ENCODE measurements at places on chromosomes 2 and 18.

GRCh38 chr2:233124421-233125080 is 64.4 kb downstream of the INPP5D start:
- DNase-seq, result no peak

DNA sequence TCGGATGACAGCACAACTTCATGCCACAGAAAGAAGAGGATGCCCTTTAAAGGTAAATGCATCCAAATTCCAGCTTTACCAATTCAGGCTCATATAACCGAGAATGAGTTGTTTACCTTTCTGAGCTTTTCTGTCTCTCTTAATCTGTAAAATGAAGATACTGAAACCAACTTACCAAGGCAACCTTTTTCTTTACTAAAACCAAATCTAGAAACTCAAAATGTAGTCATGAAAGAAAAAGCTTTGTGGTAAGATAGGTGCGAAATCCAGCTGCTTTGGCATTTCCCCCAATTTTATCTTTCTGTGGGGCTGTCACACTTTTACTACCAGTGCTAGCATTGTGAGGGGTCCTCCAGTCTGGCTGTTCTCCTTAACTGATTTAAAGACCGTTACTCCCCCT is 240.4 kb downstream of the IKZF2 start:
- no peak for DNase-seq

DNA sequence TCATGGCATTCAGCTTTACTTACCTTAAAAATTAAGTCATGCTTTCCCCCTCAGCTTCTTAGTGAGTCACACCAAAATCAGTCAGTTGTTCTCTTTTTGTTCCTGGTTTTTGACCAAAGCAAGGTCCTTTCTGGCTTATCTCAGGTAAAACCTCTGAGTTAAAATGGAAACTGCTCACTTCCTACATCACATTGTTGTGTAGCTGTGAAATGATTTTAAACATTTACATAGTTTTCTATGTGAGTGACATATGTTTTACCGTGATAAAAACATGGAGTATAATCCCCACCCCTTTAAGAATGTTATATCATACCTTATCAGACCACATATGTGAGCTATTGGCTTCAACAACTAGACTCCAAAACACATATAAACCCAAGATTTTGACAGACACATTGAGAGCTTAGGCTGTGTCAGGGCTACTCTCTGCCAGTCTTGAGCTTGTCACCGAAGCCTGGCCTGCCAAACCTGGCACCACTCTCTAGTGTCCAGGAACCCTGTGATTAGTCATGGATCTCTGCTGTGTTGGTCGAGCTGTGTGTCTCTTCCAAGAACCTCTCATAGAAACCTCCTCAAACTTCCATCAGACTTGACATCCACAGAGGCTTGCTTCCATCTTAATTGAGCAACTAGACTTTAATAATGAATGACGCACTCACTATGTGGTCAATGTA is 294.5 kb upstream of the FBXO11 start:
- no peak for DNase-seq

GRCh38 chr2:25098056-25098455 is 56.2 kb downstream of the EFR3B start:
- DNase-seq, result no peak

DNA sequence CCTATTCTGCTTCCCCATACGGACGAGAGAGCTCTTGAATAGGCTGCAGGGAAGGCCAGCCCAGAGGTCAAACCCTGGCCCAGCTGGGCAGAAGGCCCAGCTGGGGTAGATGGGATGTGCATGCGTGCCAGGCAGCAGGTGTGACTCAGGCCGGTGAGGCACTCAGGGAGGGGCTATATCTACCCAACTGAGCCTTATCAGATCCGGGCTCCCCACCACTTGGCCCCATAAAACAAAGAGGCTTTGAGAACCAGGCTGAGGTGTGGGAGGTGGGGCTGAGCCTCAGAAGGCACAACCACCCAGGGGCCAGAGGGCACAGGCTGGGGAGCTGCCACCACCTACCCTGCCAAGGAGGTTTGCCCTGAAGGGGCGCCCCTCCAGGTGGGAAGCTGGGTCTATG is 8.0 kb upstream of the CFAP65 start:
- DNase-seq, result no peak

- no peak for DNase-seq
Observed at GRCh38 chr2:54258166-54258565, 2.1 kb upstream of the TSPYL6 start.

- no peak for DNase-seq
Observed at GRCh38 chr2:238369591-238370040, 49.3 kb downstream of the TRAF3IP1 start.

DNA sequence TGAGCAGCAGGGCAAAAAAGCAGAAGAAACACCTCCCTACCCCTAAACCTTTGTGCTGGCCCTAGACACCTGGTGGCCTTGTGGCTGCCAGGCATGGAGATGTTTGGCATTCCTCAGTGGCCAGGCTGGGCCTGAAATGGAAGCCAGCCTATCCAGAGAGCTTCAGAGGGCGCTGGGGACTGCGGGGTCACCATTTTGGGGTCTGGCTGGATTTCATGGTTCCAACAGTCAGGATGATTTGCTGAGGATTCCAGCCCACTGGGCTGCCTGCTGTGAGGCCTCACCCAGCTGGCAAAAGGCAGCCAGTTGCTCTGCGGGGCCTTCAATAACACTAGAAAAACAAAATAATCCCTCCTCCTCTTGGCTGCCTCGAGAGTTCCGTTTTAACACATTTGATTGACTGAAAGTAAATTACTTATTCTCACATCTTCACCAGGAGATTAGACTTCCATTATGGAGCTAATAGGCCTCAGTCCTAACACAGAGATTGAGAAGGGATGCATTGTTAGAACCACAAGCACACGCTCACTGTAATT is 154.1 kb downstream of the EN1 start:
- no peak for DNase-seq

GRCh38 chr18:48862132-48862531 is 88.6 kb downstream of the SMAD7 start:
- no peak for DNase-seq

- no peak for DNase-seq
Observed at GRCh38 chr2:239339241-239339640, 61.6 kb downstream of the HDAC4 start.

GRCh38 chr2:13114391-13114790 is 397.7 kb downstream of the TRIB2 start:
- DNase-seq, result no peak

GRCh38 chr18:45793264-45793965 is 32.1 kb upstream of the SIGLEC15 start:
- DNase-seq, result no peak
